ENCODE measurements at places on chromosomes 6 and 20.

DNA sequence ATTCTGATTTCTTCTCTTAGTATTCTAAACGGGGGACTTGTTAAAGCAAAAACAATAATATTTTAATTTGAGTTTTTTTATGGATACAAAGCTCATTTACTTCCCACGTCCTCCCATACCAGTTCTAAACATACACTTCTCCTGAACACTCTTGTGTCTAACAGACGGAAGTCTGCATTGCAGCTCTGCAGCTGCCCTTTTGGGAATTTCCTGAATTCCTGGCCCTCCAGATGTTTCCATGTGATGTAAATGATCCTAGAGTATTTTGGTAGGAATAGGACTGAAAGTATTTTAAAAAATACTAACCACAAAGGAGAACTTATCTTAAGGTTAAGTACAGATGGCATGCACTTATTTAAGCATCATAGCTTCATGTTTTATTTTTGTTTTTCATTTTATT, 886.7 kb downstream of the TBC1D32 start:
- H3K27ac ChIP-seq: no peak overlapping the region
- no peaks in the 10 kb centered on the region for H3K36me3 ChIP-seq
- no peak for DNase-seq
- H3K4me3 ChIP-seq: no peak overlapping the region
- H3K4me1 ChIP-seq: no peaks in the 10 kb centered on the region

- H3K27me3 ChIP-seq: no peaks in the 10 kb centered on the region
- DNase-seq: no peak
- no peak overlapping the region for H3K27ac ChIP-seq
- H3K4me1 ChIP-seq: peaks cover 4% of the 10 kb centered on the region
Measured at GRCh38 chr6:105437236-105437635, 34.4 kb upstream of the PREP start.

GRCh38 chr6:151276112-151276740, 36.5 kb downstream of the AKAP12 start:
- no peak overlapping the region for H3K27ac ChIP-seq
- DNase-seq: peak; percentile 43
- H3K27me3 ChIP-seq: no peaks in the 10 kb centered on the region
- H3K4me1 ChIP-seq: no peaks in the 10 kb centered on the region
- no peaks in the 10 kb centered on the region for H3K36me3 ChIP-seq

GRCh38 chr6:140105857-140106256, 731.4 kb upstream of the CITED2 start:
- DNase-seq: no peak
- no peak overlapping the region for H3K27ac ChIP-seq
- no peaks in the 10 kb centered on the region for H3K27me3 ChIP-seq
- no peak overlapping the region for H3K4me3 ChIP-seq

- no peak overlapping the region for H3K4me3 ChIP-seq
- peaks cover 2% of the 10 kb centered on the region for H3K4me1 ChIP-seq
- H3K27ac ChIP-seq: no peak overlapping the region
Measured at GRCh38 chr6:17584241-17584803, 15.8 kb upstream of the FAM8A1 start.

DNA sequence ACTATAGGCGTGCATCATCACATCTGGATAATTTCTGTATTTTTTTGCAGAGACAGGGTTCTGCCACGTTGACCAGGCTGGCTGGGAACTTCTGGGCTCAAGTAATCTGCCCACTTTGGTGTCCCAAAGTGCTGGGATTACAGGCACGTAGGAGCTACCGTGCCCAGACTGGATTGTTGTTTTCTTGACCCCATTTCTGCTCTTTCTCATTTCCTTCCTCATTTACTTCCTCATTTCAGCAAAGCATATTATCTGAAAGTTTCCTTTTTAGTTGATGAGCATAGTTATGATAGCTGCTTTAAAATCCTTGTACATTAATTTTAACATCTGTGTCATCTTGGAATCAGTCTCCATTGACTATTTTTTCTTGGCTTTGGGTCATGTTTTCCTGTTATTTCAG, 301.0 kb upstream of the RUNX2 start:
- DNase-seq: no peak
- H3K4me3 ChIP-seq: no peak overlapping the region
- H3K36me3 ChIP-seq: no peaks in the 10 kb centered on the region
- H3K27ac ChIP-seq: no peak overlapping the region

DNA sequence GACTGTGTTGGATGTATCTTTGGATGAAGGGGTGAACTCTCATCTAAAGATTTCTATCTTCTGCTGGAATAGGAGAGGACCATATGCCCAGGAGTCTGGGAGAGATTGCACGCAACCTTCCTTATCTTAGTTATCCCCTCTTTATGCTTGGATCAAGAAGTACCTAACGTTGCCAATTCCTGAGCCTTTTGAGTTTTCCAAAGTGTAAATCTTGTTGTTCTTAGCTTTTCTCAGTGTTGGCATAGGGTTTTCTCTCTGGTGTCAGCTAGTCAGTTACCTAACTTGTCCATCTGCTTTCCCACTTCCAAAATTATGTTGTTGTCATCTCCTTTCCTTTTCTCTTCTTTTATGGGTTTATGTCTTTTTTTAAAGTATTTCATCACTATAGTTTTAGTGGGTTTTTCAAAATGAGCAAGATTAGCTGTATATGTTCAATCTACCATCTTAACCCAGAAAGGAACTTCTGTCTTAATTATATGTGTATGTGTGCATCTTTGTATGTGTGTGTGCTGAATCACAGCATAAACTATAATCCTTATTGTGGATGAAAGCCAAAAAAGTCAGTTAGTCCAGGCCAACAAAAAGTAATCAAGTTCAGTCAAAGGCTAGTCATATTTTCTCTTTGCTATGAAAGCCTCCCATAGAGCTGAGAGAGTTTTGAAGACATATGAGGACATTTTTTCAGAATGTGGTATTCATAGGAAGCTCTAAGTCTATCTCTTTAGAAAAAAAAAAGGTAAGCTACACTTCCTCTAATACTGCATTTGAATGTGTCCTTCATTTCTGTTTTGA, 72.1 kb downstream of the KHDC1L start:
- H3K36me3 ChIP-seq: no peaks in the 10 kb centered on the region

DNA sequence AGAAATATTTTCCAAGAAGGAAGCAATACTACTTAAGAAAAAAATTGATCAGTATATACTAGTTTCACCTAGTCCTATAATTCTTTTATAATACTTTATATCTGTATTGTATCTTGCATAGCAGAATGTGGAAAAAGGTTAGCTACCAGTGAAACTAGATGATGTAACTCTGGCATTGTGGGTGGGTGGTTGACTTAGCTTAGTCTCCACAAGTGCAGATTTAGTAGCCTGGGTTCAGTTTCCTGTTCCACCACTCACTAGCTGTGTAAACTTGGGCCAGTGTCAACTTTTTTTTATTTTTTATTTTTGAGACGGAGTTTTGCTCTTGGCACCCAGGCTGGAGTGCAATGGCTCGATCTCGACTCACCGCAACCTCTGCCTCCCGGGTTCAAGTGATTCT, 2.0 kb downstream of the MUC21 start:
- H3K36me3 ChIP-seq: no peaks in the 10 kb centered on the region
- H3K4me3 ChIP-seq: no peak overlapping the region
- H3K27ac ChIP-seq: no peak overlapping the region
- no peak for DNase-seq
- peaks cover 23% of the 10 kb centered on the region for H3K27me3 ChIP-seq

GRCh38 chr6:52555518-52556233, 21.2 kb downstream of the TRAM2 start:
- no peaks in the 10 kb centered on the region for H3K27me3 ChIP-seq
- H3K4me3 ChIP-seq: no peak overlapping the region
- peaks cover 3% of the 10 kb centered on the region for H3K36me3 ChIP-seq

GRCh38 chr6:127832381-127832780, 68.5 kb downstream of the THEMIS start:
- no peaks in the 10 kb centered on the region for H3K27me3 ChIP-seq
- DNase-seq: no peak

DNA sequence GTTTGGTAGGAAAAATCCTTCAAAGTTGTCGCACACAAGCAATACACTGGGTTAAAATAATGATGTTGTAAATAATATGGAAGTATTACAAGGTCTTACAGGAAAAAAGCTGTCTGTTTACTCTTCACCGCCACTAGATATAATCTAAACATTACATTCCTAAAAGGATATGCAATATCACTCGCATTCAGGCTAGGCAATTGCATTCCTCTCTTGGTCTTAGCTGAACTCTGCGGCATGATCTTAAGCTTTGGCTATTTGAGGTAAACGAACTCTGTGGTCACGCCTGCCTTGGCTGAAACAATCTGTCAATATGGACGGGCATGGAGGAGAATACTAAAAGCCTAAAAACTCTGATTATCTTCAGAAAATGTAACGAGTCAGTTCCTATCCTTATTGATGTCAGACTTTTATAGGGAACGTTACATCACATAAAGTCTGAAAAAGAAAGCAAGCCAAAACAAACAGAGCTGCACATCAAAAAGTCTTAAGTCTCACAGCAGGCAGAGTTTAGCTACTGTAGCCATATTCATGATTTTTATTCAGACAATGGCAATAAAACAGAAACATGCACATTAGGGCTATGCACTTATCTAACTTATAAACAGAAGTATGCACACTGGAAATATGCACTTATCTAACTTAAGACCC, 30.8 kb upstream of the FILIP1 start:
- no peaks in the 10 kb centered on the region for H3K27me3 ChIP-seq
- no peaks in the 10 kb centered on the region for H3K36me3 ChIP-seq
- no peak overlapping the region for H3K4me3 ChIP-seq
- peaks cover 4% of the 10 kb centered on the region for H3K4me1 ChIP-seq

DNA sequence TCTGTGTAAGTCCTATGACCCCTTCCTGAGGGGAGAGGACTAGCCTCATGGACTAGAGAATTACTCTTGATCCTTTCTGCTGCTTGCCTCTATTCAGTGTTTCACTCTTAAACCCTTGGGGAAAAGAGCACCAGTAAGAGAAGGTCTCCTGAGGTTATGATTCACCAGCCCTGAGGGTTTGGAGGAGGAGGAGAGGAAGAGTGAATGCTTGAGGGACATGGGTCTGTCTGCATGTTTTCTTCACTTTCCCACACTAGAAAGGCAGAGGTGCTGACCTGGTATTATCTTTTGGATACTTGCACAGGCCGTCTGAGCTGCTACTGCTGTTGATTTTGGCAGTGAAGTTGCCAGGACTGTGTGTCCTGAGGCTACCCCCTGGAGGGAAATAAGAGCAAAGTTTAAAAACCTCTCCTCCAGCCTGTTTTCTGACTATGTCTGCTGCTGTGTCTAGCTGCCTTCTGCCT, 78.3 kb downstream of the CD109 start:
- no peaks in the 10 kb centered on the region for H3K27me3 ChIP-seq
- DNase-seq: peak; percentile 88
- no peak overlapping the region for H3K4me3 ChIP-seq

All from IMR-90 (cell line).